ENCODE measurements at places on chromosomes 7 and 10. TPM values are rescaled to one million over a fixed set of nuclear protein-coding genes. Genes with fewer than 3 reads are reported as not detected.

- no peaks in the 10 kb centered on the region for H3K36me3 ChIP-seq
- no peaks in the 10 kb centered on the region for H3K4me1 ChIP-seq
- no peak for DNase-seq
- no peaks in the 10 kb centered on the region for H3K27me3 ChIP-seq
Observed at GRCh38 chr7:268991-269390, 21.0 kb upstream of the FOXL3 start.

DNA sequence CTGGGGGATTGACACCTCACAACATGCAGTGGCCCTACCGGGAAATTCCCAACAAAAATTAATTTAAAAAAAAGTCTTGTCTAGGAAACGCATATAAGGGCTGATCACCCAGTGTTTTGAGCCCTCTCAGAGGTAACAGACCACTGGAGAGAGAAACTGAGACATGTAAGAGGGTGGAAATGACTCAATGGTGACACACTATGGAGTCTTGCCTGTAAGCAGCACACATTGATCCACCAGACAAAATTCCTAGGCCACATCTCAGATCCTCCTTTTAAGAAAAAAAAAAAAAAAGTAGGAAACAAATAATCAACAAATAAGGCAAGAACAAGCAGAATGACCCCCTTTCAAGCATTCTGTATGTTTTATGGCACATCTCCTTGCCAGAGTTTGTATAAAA lies 296.2 kb downstream of the MAGI2 start:
- no peak for DNase-seq
- no peaks in the 10 kb centered on the region for H3K4me1 ChIP-seq
- H3K27me3 ChIP-seq = no peaks in the 10 kb centered on the region
- H3K27ac ChIP-seq = no peak overlapping the region
- H3K4me3 ChIP-seq = no peak overlapping the region
- H3K36me3 ChIP-seq = no peaks in the 10 kb centered on the region

DNA sequence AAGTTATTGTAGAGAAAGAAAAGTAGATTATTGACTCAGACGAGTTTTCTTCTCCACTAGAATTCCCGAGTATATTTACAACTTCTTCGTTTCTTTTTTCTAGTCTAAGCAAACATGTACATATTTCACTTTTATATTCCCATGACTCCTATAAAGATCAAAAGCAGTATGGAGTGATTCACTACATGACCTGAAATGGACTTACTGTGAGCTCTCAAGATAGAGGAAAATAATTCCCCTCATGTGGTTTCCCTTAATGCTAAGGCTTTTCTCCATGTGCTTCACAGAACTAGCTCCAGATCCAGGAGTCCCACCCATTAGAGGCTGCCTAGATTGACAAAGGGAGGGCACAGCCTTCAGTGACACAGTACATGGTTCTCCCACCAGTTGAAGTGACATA lies 823.1 kb upstream of the LRRTM3 start:
- no peak overlapping the region for H3K27ac ChIP-seq
- H3K27me3 ChIP-seq = no peaks in the 10 kb centered on the region
- no peaks in the 10 kb centered on the region for H3K36me3 ChIP-seq
- H3K4me3 ChIP-seq = no peak overlapping the region
- no peaks in the 10 kb centered on the region for H3K4me1 ChIP-seq
- no peak for DNase-seq

GRCh38 chr7:105854498-105854897 lies 21.9 kb downstream of the ATXN7L1 start:
- H3K36me3 ChIP-seq = no peaks in the 10 kb centered on the region
- no peaks in the 10 kb centered on the region for H3K27me3 ChIP-seq
- H3K4me1 ChIP-seq = peaks cover 61% of the 10 kb centered on the region
- no peak for DNase-seq
- no peak overlapping the region for H3K27ac ChIP-seq

DNA sequence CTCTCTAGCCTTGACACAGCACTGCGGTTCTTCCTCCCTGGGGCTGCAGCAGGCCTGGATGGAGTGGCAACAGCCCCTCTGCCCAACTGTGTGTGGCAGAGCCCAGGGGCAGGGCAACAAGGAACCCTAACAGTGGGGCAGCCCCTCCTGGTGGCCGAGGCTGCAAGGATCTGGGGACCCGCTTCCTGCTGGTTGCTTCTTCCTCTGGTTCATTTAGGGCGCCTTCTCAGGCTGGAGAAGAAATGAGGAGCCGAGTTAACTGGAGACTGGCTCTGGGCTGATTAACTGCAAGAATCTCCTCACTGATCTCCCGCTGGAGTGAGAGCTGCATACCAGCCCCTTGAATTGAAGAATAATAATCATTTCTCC lies 80.1 kb upstream of the EMX2 start:
- H3K4me1 ChIP-seq = no peaks in the 10 kb centered on the region
- no peaks in the 10 kb centered on the region for H3K27me3 ChIP-seq
- no peak for DNase-seq
- no peaks in the 10 kb centered on the region for H3K36me3 ChIP-seq

DNA sequence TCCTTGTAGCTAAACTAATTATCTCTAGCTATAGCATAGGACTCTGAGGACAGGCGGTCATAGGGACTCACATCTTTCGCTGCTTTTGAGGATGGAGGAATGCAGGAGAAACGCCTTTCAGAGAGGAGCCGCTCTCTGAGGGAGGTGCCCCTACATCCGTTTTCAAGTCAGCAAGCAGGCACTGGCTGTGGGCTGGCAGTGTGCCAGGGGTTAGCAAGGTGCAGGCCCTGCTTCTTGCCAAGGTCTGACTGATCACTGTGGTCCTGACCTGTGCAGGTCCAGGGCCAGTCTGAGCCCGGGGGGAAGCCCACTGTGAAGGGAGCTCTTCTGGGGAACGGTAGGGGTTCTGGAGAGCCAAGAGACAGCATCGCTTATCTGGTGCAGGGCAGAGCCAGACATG lies 89.4 kb downstream of the SH3PXD2A start:
- H3K4me1 ChIP-seq = peaks cover 73% of the 10 kb centered on the region
- DNase-seq = peak; percentile 64
- no peaks in the 10 kb centered on the region for H3K36me3 ChIP-seq
- H3K4me3 ChIP-seq = peak overlapping the region; percentile 62
- peak overlapping the region; percentile 65 for H3K27ac ChIP-seq

DNA sequence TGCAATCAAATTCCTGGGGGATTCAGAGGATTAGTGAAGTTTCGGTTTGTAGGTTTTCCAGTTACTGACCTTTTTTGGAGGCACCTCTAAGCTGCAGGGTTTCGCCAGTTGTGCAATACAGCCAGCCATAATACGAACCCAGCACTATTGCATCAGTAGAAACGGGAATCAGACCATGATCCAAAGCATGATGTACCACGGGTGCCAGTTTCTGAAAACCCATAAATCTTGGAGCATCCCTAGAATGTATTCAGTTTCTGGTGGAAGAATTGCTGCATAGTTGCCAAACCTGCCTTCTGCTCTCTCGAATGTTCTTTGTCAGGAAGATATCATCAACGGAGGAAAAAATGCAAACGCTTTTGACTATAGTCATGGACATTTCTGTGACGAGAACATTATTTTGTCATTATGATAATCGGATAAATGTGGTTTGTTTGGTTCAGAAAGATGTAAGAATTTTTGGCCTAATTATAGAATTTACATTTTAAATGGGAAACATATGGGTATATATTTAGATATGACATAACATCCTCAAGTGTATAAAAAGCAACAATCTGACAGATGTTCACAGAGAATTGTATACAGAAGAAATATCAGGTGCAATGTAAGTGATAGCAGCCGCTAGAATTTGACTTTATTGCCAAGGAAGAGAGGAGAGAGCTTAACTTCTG lies 186.2 kb upstream of the PRKCQ start:
- H3K27ac ChIP-seq = no peak overlapping the region
- no peaks in the 10 kb centered on the region for H3K36me3 ChIP-seq
- no peak for DNase-seq
- H3K27me3 ChIP-seq = peaks cover 13% of the 10 kb centered on the region
- H3K4me1 ChIP-seq = no peaks in the 10 kb centered on the region
- H3K4me3 ChIP-seq = no peak overlapping the region

GRCh38 chr7:64558323-64558705 lies 4.6 kb downstream of the ZNF680 start:
- no peaks in the 10 kb centered on the region for H3K27me3 ChIP-seq
- H3K36me3 ChIP-seq = no peaks in the 10 kb centered on the region
- H3K4me3 ChIP-seq = no peak overlapping the region
- H3K4me1 ChIP-seq = peaks cover 13% of the 10 kb centered on the region
- no peak for DNase-seq

DNA sequence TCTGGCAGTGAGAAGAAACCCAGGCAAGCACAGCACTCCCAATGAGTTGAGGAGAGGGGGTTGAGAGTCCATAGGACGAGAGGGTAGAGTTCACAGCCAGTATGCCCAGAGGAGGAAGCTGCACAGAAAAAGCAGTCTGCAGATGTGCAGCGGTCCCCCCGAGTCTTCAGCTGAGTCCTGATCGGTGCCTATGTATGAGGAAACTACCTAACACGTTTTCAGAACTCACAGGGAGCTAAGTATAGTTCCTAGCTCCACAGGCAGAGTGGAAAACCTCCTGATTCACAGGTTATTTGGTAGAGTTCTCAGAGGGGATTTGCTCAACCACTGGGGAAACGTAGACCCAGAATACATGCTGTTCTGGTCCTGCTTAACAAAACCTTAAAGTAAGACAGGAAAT lies 271.3 kb upstream of the CNTNAP2 start:
- no peak overlapping the region for H3K27ac ChIP-seq
- H3K27me3 ChIP-seq = no peaks in the 10 kb centered on the region
- DNase-seq = no peak

NAT16 gene
- total RNA-seq = not detected
